Tibial nerve (tissue), 4 donors: ENCODE measurements at places on chromosomes 6 and 20.

DNA sequence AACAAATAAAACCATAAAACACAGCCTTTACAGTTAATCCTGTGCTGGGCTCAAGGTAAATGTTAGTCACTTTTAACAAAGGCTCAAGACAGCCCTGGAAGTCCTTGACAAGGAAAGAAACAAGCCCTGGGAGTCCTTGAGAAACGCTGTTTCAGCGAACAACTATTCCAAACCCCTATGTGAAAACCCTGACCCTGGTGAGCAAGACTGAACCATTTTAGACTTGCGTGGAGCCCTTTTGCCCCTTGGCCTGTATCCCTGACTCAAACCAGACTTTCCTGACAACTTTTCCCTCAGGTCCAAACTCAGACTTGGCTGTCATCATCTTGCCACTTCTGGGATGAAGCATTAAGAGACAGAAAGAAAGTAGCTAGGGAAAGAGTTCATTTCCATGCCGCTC, 180.4 kb downstream of the AIG1 start:
- DNase-seq: no peak

GRCh38 chr20:47315339-47316056, 41.0 kb downstream of the ZMYND8 start:
- no peak for DNase-seq

GRCh38 chr6:56311061-56311460, 63.7 kb upstream of the COL21A1 start:
- DNase-seq: no peak

DNA sequence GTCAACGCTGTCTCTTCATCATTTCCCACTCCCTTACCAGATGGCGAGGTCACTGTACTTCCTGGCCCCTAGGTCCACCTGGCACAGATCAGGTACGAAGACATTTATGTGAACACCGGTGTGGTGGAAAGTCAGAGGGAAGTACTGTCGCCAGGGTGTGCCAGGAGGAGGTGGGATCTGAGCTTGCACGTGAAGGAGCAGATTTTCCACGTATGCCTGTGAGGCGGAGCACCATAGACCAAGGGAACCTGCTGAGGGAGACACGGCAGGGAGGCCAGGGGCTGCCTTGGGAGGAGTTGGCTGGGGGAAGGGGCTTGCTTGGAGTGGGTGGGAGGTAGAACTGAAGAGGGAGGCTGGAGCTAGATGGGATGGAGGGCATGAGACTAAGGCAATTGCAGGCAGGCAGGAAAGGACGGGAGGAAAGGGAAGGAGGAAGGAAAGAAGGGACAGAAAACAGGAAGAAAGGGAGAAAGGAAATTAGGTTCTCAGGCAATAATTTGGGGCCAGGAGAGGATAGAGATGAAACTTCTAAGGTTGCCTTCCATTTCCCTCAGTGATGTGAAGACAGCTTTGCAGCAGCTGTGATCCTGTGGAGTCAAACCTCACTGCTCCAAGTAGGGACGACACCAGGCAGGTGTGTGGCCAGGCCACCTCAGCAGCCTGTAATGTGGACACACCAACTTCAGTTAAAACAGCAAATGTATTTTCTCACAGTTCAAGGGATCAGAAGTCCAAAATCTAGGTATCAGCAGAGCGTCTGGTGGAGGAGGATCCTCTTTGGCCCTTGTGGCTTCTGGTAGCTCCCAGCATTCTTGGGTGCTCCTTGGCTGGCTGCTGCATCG, 46.8 kb downstream of the CHMP4B start:
- no peak for DNase-seq

GRCh38 chr6:149122850-149123821, 194.4 kb upstream of the TAB2 start:
- no peak for DNase-seq

DNA sequence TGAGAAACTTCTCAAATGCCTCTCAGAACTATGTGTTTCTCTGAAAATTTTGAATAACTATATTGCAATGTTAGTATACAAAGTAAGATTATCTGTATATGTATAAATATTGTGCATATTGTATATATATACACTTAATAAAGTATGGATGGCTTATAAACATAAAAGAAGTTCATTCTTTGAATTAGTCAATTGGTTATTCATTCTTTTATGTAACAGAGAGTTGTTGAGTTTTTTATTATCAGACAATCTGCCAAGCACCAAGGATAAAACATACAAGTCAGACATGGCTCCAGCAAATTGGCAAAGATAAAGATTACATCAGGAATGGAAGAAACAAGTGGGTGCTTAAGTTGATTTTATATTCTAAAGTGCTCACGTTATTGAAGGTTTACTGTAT, 289.1 kb upstream of the EYS start:
- no peak for DNase-seq

GRCh38 chr6:37072526-37072925, 67.1 kb downstream of the FGD2 start:
- no peak for DNase-seq

DNA sequence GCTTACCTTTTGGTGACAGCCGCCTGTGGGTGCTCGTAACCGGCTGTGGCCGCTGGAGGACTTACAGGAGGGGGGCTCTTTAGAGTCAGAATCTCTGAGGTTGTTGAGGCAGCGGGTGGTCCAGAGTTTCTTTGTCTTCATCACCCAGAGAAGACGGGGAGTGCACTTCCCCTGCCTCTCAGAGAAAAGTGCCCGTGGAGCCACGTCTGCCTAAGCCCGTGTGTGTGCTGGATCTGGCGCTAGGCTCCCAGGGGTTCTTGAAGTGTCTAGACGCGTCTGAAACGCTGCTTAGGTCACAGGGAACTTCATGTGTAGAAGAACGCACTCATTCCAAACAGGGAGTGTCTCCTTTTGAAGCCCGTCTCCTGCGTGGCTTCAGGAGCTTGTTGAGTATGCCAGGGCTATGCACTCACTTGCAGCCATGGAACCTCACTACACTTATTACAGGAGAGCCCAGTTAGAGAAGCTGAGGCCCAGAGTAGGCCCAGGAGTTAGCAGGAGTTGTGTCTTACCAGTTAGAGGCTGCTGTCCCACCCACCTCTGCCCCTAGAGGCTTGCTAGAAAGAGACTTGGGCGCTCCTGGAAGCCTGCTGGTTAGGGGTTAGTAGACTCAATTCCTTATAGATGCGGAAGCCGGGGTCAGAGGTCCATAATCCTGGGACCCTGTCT, 1.3 kb downstream of the LSM14B start:
- DNase-seq: no peak

GRCh38 chr6:157528931-157529653, 148.1 kb downstream of the ZDHHC14 start:
- DNase-seq: peak; percentile 86

- DNase-seq: no peak
Observed at GRCh38 chr6:168122521-168122920, 43.5 kb upstream of the FRMD1 start.

DNA sequence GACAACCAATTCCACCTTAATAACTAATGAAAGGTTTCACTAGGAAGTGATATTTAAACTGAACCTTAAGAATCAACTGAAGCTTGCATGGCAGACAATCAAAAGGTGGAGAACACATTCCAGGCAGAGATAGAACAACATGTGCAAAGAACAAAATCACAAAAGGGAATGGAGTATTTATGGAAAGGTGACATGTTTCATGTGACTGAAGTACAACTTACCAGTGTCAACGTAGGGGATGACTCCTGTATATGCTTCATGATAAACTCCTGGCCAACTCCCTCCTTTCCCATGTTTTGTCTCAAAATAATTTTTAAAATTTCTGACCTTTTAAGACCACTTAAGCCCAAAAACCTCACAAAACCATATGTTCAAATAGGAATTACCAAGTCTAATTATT, 6.6 kb downstream of the PLN start:
- no peak for DNase-seq

DNA sequence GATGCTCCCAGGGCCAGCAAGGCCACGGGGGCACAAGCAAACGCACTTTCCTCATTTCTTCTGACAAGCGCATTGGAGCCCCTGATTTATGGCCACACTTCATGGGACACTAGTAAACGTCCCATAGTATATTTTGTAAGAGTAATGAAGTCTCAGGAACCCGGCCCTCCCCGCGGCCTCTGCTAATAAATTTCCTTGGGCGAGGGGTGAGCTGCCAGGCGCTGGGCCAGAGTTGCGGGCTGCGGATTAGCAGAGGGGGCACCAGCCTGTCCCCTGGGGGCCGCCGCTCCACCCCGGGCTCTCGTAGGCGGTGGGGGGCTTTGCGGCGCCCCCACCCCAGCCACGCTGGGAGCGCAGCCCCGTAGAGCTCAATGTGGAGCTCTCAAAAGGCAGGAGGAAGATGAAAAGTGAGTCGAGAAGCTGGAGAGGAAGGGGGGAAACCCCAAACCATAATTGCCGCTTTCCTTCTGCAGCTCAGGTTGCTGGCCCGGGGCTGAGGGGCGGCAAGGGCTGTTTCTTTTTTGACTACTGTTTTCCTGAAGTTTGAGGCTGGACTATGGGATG, 173.6 kb downstream of the CDC5L start:
- DNase-seq: no peak

GRCh38 chr6:29014729-29015608, 9.9 kb upstream of the ZNF311 start:
- no peak for DNase-seq

DNA sequence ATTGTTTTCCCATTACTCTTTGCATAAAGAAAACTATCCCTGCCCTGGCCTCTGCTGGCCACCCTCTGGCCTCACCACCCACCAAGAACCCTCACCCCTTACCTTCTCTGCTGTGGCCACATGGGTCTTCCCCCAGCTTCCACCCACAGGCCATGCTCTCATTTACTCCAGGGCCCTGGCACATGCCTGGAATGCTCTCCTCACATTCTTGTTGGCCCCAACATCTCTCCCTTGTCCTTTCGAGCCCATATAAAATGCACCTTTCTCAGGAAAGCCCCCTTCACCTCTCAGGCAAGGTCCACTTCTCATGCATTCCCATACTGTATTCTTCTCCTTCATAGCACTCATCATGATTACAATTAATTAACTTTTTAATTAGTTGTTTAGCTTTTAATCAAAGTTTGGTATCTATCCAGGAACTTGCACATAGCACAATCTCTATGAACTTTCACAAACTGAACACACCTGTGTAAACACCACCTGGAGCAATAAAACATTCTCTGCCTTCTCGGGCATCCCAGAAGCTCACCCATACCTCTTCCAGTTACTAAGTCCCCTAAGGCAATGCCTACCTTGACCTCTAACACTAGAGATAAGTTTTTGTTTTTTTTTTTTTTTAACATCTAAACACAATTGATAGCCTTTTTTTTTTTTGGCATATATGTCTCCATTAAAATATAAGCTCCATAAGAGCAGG, 617.2 kb downstream of the PTPRT start:
- no peak for DNase-seq

- no peak for DNase-seq
Observed at GRCh38 chr6:21181866-21182265, 411.7 kb upstream of the SOX4 start.

GRCh38 chr6:159766906-159767305, 5.1 kb downstream of the ACAT2 start:
- no peak for DNase-seq

DNA sequence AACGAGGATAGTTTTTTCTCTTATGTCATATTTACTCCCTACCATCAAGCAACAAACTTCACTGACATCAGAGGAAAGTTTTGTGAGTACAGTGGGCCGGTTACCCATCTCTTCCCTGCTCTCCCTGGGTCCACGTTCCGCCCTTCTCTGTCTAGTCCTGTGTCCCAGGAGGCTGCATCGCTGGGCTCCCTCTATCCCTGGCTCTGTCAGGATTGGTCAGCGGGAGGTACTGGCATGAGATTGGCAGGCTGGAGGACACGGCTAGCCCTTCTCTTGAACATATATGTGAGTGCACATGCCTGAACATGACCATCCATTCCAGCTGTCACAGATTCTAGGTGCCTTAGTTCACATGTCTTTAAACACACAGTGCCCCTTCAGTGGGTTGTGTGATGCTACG, 30.3 kb upstream of the TMEM181 start:
- DNase-seq: no peak

DNA sequence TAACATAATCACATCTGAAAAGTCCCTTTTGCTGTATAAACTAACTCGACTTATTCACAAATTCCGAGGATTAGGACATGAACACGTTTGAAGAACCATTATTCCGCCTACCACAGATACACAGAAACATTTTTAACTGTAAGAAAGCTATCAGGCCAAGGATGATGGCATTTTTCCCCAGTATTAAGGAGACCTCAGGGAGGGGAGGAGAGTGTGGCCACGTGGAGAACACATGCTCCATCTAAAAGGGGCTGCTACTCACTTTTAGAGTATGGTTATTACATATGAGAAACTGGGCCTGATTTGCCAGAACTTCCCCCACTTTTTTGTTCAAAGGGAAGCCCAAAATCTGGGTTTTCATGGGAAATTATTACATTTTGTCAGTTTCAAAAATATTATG, 153.4 kb downstream of the EYA2 start:
- DNase-seq: no peak

GRCh38 chr6:147765541-147765940, 257.1 kb downstream of the SAMD5 start:
- DNase-seq: no peak

GRCh38 chr6:94535798-94536197, 1041.5 kb upstream of the MANEA start:
- no peak for DNase-seq

DNA sequence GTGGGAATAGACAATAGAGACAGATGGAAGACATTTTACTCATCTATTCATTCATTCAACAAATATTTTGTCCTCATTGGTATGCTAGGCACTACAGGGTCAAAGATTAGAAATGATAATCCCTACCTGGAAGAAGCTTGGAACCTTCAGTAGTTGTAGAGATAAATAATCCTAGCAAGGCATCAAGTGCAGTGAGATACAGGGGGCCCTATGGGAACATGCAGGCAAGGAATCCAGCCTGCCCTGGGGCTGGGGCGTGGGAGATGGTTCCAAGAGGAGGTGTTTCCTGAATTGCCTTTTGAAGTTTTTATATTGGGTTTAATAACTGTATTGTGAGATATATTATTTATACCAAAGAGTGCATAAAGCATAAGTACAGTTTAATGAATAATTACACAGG, 64.5 kb downstream of the TRMT11 start:
- DNase-seq: no peak

- no peak for DNase-seq
Observed at GRCh38 chr6:83303426-83303825, 110.3 kb downstream of the RWDD2A start.

DNA sequence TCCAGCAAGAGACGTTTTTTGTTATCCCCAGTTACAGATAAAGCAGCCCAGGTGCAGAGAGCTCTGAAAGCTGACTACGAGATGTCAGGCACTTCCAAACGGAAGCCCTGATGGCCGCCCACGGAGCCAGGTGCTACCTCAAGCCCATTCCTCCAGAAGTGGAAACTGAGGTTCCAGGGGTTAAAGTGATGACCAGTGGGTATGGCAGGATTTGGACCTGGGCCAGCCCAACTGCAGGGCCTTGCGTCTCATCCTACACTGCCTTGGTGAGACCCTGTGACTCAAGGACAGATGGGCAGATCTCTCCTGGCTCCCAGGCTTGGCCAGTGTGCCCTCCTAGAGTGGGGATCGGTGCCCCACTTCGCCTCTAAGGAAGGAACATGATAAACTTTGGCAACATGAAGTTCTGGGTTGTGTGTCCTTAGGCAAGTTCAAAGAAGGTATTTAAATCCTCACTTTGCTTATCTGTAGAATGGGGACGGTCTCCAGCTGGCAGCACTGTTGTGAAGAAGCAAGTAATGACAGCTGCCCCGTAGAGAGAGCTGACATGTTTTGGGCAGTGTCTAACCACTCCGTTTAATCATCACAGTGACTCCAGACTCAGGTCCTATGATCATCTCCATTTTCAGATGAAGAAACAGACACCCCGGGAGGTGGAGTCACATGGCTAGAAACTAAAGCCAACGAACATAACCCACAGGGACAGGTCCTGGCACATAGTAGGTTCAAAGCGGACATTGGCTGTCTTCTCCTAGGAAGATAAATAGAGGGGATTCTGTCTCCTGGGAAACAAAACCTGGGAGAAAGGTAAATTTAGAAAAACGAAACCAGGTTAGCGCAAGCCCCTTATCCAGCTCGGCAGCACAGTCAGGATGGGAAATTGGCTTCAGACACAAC, 34.4 kb upstream of the CDH22 start:
- no peak for DNase-seq
